AML-193 (cell line): ENCODE measurements at places on chromosomes 1 and 21.

GRCh38 chr1:214857716-214858115 is 224.8 kb upstream of the KCNK2 start:
- DNase-seq, result no peak

DNA sequence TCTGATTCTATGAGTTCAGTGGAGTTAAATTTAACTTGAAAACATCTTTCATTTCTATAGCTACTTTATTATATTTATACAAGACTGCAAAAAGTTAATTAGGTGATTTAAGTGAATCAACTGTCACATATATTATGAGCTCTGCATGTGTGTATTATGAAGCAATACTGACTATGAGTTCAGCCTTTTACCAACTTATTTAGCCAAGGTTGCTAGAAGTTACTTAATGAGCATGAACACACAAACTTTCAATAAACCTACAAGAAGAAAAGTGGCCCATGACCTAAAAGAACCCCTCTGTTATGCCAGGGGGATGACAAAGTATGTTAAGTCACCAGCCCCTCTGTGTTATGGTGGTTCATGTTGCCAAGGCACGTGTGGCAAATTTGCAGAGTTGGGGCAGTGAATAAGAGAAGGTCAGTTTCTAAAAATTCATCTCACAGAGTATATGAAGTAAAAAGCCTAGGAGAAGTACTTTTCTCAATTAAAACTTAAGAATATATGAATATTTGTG is 86.7 kb upstream of the LYPLAL1 start:
- peak; percentile 63 for DNase-seq

DNA sequence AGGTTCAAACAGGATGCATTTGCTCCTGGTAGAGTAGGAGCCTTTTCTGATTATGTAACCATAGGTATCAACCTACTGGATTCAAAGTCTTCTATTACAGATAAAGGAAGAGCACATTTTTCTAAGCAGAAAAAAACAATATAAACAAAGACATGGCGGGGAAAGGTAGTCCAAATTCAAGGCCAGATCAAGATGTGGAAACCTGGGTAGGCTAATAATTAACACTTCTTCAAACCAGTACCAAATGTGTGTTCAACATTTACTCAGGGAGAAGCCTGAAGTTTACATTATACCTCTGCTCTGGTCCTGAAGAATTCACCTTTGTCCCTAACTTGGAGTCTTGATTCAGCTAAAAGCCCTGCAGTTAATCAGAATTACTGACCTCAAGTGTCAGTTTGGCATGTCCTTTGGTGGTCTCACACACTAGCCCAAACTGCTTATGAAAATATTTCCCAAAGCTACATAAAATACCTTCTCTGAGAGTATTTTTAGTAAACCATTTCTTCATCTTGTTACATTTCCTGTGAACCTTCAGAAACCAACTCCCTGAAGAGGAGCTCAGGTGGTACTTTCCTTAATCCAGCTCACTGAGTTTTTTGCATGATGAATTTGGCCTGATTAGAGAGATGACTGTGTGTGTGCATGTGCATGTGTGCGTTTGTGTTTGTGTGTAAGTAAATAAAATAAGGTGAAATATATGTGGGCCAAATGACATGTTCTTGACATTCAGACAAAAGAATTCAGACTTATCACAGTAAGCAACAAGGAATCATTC is 70.2 kb downstream of the TOR3A start:
- no peak for DNase-seq

- DNase-seq, result no peak
Measured at GRCh38 chr21:43355266-43355924, 71.5 kb downstream of the SIK1 start.

- DNase-seq, result no peak
Measured at GRCh38 chr1:155279268-155279667, 2.0 kb downstream of the HCN3 start.

DNA sequence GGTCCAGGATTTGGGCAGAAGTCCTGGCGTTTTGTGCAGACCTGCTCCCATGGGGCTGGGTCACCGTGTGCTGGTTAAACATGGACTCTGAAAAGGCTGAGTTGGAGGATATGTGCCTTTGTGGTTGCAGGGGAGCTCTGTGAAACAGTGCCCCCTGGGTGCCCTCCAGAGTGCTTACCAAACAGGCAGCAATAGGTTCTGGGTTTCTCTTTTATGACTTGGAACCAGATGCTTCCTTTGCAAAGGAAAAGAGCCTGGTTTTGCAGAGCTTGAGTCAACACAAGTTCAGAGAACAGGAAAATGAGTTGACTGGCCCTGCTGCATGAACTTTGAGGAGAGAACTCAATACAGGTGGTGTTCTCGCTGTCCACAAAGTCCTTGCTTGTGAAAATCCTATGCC is 288.9 kb downstream of the TM2D1 start:
- no peak for DNase-seq

DNA sequence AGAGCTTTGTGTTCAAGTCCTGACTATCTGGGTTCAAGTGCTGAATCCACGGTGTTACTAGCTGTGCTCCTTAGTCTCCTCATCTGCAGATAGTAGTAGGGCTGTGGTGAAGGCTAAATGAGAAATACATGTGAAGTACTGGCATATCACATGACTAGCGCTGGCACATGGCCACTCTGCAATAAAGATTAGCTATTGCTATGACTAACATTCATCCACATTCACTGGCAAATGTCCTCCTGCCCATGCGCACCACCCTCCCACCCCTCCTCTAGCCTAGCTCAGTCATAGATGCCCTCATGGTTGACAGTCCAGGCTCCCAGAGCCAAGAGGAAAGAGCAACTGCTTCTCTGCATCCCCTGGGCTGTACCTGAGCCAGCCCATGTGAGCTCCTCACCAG is 8.5 kb upstream of the COL8A2 start:
- no peak for DNase-seq

DNA sequence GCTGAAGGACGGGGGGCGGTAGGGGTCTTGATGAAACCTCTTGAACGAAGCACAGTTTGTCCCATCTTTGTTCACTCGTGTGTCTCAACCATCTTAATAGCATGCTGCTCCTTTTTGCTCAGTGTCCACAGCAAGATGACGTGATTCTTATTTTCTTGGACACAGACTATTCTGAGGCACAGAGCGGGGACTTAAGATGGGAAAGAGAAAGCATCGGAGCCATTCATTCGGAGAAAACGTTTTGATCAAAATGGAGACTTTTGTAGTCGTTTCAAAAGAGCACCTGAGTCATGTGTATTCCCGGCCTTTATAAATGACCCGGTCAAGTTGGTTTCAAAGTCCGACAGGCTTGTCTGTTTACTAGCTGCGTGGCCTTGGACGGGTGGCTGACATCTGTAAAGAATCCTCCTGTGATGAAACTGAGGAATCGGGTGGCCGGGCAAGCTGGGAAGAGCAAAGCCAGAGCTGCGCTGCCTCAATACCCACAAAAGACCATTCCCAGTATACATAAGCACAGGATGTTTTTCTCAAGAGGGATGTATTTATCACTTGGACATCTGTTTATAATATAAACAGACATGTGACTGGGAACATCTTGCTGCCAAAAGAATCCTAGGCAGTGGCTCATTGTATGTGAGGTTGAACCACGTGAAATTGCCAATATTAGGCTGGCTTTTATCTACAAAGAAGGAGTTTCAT is 18.5 kb downstream of the ETS2 start:
- no peak for DNase-seq

DNA sequence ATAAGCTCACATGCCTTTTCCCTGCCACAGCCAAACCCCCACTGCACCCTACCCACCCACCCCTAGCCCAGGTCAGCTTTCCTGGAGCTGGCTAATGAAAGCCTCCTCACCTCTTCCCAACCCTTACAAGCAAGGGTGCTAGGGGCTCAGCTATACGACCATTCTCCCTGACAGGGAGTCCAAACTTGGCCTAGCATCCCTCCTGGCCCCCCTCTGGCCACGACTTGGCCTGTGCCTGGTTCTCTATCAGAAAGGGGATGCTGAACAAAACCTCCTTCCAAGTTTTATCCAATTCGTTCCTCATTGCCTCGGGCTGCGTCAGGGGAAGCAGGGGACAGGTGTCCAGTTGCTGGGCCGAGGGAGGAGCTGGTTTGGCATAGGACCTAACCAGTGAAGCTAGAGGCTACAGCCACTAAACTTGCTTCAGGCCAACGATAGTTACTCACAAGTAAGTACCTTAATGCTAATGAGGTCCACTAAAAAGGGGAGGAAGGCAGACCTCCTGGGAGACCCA is 8.6 kb downstream of the TMEM81 start:
- DNase-seq, result no peak

GRCh38 chr1:152182431-152182830 is 23.4 kb upstream of the RPTN start:
- no peak for DNase-seq

- no peak for DNase-seq
Measured at GRCh38 chr1:234111458-234112142, 207.1 kb downstream of the SLC35F3 start.

GRCh38 chr21:35077975-35078374 is 28.9 kb upstream of the RUNX1 start:
- no peak for DNase-seq

DNA sequence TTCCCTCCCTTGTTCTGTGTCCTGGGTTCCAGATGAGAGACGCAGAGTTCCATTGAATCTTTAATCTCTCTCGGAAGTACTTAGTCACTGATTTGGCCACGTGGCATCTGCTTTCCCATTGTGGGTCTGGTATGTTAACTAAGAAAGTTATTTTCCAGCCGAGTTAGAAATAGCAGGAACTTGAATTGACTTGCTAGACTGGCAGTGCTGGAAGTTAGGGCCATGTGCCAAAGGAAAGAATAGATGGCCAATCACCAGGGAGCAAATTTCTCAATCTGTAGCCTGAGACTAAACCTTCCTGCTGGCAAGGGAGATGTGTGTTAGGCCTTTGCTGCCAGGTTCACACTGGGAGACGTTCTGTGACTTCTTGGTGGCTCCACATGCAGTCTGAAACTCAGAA is 24.2 kb upstream of the SLFNL1 start:
- no peak for DNase-seq

GRCh38 chr1:65174585-65174984 is 26.6 kb downstream of the AK4 start:
- DNase-seq, result peak; percentile 97

DNA sequence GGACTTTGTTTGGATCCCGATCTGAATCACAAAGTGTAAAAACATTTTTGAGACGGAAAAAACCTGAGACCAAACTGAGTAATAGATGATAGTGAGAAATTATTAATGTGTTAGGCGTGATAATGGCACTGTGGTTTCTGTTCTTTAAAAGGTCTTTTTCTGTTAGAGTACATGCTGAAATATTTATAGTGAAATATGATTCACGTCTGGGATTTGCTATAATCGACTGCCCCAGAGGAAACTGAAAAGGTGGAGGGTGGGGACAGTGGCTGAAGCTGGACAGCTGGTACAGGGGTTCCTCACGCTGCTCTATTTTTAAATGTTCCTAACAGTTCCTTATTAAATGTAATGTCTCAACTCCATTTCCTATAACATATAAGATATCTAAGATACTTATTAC is 11.2 kb downstream of the URB1 start:
- DNase-seq, result no peak

DNA sequence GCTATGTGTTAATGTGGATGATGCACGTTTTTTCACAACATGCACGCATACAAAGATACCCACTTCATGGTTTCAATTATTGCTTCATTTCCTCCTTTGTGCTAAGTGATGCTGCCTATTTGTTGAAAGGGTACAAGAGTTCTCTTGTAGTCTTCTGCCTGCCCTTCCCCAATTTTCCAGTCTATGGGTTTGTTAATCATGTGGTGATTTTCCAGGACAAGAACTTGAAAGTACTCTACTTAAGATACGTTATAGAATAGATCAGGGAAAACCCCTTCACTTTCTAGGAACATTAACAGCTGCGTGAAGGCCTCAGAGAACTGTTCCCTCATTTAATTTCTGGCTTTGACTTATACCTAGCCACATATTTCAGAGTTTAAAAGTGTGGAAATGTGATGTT is 52.1 kb upstream of the SLC44A3 start:
- DNase-seq, result peak; percentile 74

- peak; percentile 49 for DNase-seq
Measured at GRCh38 chr1:64745986-64746940, 1.4 kb downstream of the RAVER2 start.

DNA sequence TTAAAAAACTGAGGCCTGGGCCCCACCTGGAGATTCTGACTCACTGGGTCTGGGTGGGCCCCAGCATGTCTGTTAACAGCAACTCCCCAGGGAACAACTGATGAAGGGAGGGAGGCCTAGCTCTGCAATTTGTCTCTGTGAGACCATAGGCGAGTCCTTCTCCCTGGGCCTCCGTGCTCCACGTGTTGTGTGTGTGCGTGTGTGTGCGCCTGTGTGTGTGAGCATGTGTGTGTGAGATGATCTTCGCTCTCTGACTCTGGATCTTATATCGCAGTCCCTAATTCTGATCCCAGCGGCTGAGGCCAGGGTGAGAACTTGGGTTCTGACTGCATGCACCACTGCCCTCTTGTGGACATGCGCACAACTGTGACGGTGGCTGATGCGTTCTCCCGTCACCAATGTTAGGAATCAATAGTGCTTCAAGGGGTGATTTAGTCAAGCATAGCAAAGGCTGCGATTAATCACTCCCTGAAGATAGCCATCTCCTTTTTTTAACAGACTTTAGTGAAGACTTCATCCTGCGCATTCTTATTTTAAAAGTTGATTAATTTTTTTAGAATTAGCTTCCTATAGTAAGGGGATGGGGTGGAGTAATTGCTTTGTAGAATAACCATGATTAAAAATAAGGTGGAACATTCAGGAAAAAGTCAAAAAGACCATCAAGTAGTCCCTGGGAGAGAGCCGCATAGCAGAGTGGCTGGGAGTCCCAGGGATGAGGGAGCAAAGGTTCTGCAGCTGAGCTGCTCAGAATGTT is 62.4 kb upstream of the USP24 start:
- peak; percentile 55 for DNase-seq

GRCh38 chr1:100053119-100053518 is 79.6 kb downstream of the SASS6 start:
- DNase-seq, result no peak

DNA sequence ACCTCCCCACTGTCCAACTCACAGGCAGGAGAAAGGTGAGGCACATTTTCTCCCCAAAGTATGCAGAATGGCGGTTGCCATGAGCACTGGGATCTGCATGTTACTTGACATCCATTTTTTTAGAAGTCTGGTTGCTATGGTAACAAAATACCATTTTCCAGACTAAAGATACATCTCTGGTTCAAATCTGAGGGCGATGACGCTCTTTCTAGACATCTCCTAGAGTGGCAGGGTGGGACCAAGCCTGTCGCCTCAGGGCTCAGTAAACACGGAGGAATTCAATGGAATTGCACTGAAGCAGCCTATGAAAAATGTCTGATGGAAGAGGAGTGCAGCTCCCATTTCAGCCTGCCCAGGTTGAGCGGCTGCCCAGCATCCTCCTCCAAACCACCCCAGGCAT is 21.5 kb upstream of the FAM43B start:
- no peak for DNase-seq

GRCh38 chr21:38219049-38219628 is 37.7 kb upstream of the KCNJ15 start:
- peak; percentile 79 for DNase-seq

- no peak for DNase-seq
Measured at GRCh38 chr1:229092377-229093237, 178.3 kb upstream of the RAB4A start.

GRCh38 chr21:46266946-46267345 is 18.5 kb downstream of the MCM3AP start:
- no peak for DNase-seq

GRCh38 chr1:20212685-20213331 is 26.5 kb upstream of the PLA2G2C start:
- DNase-seq, result peak; percentile 41
